ENCODE measurements at places on chromosomes 11 and 22.

DNA sequence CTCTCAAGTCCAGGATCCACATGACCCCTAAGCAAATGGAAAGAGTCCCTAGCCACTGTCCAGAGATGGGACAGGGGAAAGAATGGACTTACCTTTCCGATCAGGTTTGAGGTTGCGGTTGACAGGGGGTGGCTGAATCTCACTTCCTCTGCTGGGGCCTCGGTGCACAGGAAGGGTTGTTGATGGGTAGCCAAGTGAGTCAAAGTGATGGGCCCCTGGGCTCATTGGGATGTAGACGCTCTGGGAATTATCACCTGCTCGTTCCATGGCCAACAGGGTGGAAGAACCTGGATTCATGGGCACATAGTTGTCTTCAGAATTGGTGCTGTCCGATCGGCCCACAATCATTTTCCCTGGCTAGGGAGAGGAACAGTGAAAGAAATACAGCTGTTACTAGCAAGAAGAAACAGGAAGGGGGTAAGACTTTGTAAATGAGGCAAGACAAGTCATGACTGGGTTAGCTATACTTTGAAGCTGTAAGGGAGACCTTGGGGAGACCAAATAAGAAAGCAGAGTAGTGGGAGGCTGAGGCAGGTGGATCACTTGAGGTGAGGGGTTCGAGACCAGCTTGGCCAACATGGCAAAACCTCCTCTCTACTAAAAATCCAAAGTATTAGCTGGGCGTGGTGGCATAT is 34.7 kb downstream of the USP35 start:
- DNase-seq = no peak

- DNase-seq = no peak
These were observed 42.0 kb downstream of the FEZ1 start for GRCh38 chr11:125454047-125454446.

DNA sequence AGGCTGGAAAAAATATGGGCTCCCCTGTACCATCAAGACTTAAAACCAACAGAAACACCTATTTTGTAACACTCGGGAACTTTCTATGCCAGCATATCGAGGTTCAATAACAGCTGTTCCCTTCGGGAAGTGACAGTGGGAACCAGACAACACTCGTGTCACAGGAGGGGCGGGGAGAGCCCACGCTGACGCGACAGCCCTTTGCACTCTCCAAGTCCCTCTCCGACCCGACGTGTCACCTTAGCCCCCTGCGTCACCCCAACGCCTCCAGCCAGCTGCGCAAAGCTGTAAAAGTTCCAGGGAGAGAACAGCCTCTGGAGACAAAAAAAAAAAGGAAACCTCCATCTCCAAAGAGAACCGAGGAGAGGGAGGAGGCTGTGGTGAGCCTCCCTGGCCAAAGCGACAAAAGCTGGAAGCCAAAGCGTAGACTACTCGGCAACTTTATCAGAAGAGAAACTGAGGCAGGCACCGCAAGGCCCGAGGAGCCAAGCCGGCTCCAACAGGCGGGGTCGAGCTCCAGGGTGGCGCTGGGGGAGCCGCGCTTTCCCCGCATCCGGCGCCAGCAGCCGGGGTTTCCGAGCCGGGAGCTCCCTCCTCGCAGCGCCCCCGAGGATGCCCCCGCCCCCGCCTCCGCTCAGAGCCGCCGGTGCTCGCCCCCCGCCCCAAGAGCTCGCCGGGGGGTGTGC is 751 bp downstream of the ARFGAP3 start:
- peak; percentile 67 for DNase-seq

- no peak for DNase-seq
These were observed 320 bp downstream of the CLTCL1 start for GRCh38 chr22:19291218-19291579.

DNA sequence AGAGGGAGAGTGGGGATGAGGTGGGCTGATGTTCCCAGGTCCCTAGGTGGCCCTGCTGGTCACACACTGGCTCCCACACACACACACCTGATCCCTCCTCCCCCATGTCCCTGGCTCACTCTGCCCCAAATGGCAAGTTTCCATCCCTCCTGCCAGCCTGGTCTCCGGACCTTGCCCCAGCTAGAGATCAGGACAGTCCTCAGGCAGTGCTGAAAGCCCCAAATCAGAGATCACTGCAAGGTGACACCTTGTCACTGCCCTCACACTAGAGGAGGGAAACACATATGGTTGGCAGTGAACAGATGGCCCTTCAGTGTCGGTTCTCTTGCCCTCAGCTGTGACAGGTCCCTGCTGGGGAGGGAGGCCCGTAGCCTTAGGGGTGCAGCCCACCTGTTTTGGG is 7.6 kb downstream of the TMPRSS5 start:
- no peak for DNase-seq

DNA sequence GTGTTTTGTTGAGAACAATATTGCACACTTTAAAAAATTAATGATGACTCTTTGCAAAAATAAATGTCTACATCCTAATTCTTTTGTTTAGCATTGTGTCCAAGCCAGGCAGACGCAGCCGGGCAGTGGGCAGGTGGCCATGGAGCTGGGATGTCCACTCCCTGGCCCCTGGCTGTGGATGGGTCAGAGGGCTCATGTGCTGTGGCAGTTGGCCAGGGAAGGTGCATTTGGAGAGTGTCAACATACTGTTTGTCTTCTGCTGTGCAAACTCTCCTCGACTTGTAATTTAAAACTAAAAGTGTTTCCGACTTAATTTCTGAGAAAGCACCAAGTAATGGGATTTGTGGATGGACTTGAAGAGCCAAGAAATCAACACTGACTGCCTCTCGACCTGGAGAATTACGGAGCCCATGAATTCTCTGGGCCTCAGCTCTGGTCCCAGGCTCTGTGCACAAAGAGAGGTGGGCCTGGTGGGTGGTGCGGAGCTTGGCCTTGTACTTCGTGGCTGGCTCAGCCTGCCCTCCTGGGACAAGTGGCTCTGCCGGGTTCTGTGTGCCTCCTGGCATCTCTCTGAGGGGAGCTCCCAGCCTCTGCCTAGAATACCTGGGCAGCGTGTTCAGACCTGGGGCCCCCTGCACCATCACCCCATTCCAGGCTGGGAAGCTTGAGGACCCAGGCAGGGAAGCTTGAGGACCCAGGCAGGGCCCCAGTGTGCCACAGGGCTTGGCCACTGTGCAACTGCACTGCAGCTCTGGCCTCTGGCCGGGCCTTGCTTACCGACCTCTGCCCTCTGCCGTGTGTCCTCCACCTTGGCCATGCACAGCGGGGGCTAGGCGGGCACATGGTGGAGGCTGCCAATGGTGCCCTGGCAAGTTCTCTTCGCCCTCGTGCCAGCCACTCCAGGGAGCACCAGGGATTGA is 46.4 kb downstream of the RTN4R start:
- no peak for DNase-seq

- no peak for DNase-seq
These were observed 110.6 kb downstream of the NECTIN1 start for GRCh38 chr11:119618208-119618909.

DNA sequence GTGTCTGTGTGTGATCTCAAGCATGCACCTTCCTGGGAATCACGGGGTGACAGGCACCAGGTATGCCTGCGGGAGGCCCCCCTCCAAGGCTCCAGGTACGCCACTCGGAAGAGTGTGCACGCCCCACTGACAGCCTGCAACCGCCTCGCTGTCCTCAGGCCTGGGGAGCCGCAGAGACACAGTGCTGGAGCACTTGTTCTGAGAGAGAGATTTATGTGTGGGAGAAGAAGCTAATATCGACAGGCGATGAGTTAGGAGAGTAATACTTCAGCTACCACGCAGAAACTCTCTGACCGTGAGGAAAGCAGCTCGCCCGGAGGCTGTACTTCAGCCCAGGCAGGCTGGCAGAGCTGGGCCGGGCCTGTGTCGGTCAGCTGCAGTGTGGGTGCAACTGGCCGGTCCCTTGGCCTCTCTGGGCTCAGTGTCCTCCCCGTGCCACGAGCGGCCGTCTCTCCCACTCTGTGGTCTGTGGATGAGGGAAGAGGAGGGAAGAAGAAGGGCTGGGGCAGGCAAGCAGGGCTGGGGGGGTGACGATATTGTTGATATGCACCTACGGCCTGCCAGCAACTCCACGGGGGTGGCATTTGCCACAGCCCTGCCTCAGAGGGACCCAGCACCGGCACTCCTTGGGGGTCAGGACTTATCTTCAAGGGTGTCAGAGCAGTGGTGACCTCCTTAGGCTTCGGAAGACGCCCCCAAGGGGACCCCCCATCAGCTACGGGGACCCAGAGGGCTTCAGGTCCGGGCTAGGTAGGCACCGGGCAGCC is 7.3 kb downstream of the B3GAT1 start:
- no peak for DNase-seq

- DNase-seq = no peak
These were observed at the start of gene MYO7A for GRCh38 chr11:77127920-77128691. Gene MYO7A, plus strand, starts transcription at chr11:77128246. Its CDS starts 2,389 bp downstream, at chr11:77130635.

DNA sequence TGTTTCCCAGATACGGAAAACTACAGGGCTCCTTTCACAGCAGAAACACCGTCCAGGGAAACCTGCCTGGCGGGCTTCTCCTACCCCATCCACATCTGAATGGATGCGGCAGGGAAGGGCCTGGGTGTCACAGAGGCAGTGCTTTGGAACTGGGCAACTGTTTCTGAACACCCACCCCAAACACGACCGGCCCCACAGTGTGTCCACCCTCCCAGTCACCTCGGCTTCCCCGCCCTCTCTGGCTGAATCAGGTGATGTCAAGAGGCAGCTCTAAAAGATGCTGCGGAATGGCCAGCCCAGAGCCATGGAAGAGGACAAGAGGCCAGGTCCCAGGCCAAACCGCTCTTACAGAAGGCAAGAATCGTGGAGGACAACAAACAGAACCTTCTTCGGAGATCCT is 22.0 kb downstream of the IFT27 start:
- no peak for DNase-seq

- DNase-seq = no peak
These were observed 60.2 kb upstream of the LRRC4C start for GRCh38 chr11:41519696-41520095.

- DNase-seq = no peak
These were observed 5.7 kb downstream of the C1QTNF6 start for GRCh38 chr22:37182101-37182948.

DNA sequence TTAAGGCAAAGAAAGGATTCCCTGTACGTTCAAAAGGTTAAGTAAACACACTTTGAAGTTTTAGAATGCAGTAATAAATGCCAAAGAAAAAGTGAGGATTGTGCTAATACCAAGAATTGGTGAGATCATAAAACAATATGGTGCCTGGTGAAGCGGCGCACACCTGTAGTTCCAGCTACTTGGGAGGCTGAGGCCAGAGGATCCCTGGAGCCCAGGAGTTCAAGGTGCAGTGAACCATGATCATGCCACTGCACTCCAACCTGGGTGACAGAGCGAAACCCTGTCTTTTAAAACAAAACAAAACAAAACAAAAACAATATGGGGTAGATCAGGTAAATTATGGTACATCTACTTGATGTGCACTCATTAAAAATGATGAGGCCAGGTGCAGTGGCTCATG is 73.4 kb upstream of the APOA1 start:
- no peak for DNase-seq

DNA sequence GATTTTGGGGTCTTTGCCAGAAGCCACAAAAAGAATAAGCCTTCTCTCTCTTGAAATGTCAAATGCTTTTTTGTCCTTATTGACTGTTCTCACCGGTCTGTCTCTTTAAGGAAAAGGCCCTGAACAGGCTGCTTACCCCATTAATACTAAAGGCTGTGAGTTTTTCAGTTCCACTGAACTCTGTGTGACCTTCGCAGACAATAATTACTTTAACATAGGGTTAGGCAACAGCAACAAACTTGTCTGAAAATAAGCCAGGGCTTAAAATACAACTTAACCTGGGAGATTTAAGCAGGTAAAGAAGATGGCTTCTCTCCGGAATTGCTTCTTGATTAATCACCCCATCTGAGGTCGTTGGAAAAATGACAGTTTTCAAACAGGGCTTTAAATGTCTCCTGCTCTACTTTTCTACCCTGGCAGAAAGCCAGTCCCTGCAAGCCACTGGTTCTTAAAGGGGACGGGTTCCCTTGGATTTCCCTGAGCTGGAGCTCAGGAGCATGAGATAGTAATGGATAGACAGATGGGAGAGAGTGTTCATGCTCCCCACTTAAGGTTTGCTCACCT is 69.4 kb downstream of the ARL14EP start:
- no peak for DNase-seq

DNA sequence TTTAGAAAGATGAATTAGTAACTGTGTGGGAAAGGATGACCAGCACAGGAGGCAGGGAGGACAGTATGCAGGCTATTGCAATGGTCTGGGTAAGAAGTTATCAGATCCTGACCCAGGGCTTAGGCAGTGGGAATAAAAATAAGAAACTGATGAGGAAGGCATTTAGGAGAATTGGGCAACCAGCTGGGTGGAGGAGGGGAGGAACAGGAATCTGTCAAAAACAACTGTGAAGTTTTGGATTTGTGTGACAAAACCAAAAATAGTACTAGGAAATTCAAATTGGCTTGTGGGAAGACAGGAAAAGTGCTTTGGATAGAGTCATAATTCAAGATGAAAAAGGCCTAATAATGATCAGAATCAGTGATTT is 27.9 kb downstream of the MMP13 start:
- DNase-seq = no peak

DNA sequence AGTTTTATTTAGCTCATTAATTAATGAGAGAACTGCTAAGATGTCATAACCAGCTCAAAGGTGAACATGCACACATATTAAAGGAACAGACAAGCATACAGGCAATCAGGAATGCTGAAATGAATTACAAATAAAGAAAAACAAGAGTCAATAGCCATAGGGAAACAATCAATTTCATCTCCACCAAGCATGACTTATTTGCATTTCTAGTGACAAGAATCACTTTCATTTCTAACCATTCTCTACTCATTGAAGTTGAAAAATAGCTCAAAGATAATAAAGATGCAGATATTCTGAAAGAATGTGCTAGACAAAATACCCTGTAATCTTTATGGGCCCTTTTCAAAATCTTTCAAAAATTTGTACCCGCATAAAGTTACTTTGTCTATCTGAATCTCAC is 23.2 kb downstream of the ISX start:
- DNase-seq = no peak

- no peak for DNase-seq
These were observed 25.7 kb downstream of the OSBP2 start for GRCh38 chr22:30720263-30720837.

- no peak for DNase-seq
These were observed 17.6 kb upstream of the TMA7B start for GRCh38 chr22:39942439-39943230.

GRCh38 chr11:2092956-2093412 is 46.2 kb downstream of the IGF2 start:
- DNase-seq = peak; percentile 54

DNA sequence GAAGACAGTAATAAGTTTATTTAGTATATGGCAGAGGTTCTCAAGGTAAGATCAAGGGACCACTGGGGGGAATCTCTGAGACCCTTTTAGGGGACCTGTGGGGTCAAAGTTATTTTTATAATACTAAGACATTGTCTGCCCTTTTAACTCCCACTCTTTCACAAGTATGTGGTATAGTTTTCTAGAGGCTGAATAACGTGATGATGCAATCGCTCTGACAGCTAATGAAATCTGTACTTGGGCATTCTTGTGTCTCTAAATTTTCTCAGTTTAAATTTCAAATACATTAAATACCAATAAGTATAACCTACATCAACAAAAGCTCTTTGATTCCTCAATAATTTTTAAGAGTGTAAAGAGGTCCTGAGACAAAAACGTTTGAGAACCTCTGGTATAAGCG is 147.9 kb downstream of the ATG16L2 start:
- no peak for DNase-seq

- no peak for DNase-seq
These were observed 22.1 kb downstream of the NECTIN1 start for GRCh38 chr11:119706887-119707286.

- no peak for DNase-seq
These were observed 69.5 kb downstream of the PARVA start for GRCh38 chr11:12446863-12447262.

Measured in CD4-positive, alpha-beta T cell (primary cell).